ENCODE measurements at places on chromosomes 12 and 14.

- DNase-seq: no peak
Observed at GRCh38 chr12:94222351-94223084, 74.1 kb downstream of the PLXNC1 start.

DNA sequence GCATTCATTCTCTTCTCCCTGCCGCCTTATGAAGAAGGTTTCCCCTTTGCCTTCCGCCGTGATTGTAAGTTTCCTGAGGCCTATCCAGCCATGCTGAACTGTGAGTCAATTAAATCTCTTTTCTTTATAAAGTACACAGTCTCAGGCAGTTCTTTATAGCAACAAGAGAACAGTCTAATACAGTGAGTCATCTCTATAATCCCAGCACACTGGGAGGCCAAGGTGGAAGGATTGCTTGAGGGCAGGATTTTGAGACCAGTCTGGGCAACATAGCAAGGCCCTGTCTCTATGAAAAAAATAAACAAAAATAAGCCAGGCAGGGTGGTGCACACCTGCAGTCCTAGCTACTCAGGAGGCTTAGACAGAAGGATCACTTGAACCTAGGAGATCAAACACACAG lies 259.9 kb downstream of the CEP128 start:
- DNase-seq: no peak

GRCh38 chr14:51527073-51527472 lies 124.6 kb upstream of the FRMD6 start:
- no peak for DNase-seq

- DNase-seq: no peak
Observed at GRCh38 chr12:80576641-80577418, 130.6 kb upstream of the MYF6 start.

DNA sequence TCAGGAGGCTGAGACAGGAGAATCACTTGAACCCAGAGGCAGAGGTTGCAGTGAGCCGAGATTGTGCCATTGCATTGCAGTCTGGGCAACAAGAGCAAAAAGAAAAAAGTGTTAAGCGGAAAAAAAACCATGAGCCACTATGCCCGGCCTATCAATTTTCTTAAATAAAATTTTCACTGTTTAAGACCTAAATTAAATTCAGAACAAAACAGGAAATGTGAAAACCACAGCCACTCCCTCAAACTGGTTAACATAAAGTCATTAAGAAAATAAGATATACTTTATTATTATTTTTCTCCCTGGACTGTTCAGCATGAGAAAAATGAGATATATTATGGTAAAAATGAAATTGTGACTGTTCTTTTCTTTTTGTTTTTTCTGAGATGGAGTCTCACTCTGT lies 44.6 kb upstream of the GCH1 start:
- no peak for DNase-seq

- DNase-seq: no peak
Observed at GRCh38 chr12:96258104-96258961, 64.2 kb downstream of the ELK3 start.

GRCh38 chr14:42187846-42188245 lies 581.2 kb downstream of the LRFN5 start:
- no peak for DNase-seq

- DNase-seq: peak; percentile 39
Observed at GRCh38 chr14:20680843-20681347, 3.5 kb upstream of the RNASE4 start.

- no peak for DNase-seq
Observed at GRCh38 chr14:104595116-104595675, 9.4 kb downstream of the TMEM179 start.

GRCh38 chr14:79265366-79265946 lies 945.8 kb downstream of the DIO2 start:
- no peak for DNase-seq

- DNase-seq: peak; percentile 5
Observed at GRCh38 chr14:65412856-65413738, 567 bp downstream of the FUT8 start.

GRCh38 chr12:48031135-48031960 lies 27.1 kb upstream of the COL2A1 start:
- DNase-seq: no peak

DNA sequence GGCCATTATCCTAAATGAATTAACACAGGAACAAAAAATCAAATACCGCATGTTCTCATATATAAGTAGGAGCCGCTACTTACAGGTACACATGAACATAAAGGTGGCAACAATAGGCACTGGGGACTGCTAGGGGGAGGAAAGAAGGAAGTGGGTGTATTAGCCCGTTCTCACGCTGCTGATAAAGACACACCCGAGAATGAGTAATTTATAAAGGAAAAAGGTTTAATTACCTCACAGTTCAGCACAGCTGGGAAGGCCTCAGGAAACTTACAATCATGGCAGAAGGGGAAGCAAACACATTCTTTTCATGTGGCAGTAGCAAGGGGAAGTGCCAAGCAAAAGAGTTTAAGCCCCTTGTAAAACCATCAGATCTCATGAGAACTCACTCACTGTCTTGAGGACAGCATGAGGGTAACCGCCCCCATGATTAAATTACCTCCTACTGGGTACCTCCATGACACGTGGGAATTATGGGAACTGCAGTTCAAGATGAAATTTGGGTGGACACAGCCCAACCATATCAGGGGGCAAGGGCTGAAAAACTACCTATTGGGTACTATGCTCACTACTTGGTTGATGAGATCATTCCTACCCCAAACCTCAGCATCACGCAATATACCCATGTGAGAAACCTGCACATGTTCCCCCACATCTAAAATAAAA lies 16.4 kb upstream of the MIA2 start:
- no peak for DNase-seq

GRCh38 chr12:197347-197746 lies 16.6 kb downstream of the SLC6A12 start:
- DNase-seq: no peak

GRCh38 chr12:32471591-32472001 lies 72.2 kb downstream of the FGD4 start:
- no peak for DNase-seq

DNA sequence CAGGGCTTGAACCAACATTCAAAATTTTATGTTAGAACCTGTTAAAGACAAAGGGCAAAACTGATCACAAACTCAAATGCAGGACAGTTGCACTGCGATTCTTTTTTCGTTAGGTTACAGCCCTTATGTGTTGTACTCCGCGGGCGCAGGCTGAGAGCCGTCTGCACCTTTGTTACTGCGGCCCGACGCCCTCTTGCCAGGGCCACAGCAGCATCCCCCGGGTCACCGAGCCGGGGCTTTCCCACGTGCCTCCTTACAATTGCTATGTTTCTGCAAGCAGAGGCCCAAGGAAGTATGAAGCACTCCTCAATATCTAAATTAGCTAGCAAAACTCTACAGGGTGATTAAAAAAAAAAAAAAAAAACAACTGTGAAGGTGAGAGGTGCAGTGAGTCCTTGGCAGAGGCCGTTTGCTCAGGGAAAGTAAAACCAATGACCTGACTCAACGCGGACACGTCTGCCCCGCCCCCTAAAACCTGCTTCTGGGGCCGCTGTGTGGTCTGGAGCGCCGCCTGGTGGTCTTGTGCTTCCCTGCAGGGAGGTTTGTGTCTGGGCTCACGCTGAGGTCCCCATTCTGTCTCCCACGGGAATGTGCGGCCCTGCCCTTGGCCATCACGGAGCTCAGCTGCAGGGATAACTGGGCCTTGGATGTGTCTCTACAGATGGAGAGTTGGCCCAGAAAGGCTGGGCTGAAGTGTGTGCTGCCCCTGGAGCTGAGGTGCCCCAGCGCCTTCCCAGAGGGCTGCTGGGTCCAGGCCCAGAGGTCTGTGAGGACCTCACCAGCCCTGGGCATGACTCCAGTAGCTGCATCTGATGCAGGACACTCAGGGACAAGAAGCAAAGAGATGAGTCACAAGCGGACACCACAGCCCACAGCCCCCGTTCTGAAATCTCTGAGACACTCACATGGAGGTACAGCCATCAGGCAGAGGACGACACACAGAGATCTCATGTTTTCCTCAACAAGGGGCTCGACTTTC lies 418.5 kb downstream of the TMEM121 start:
- peak; percentile 75 for DNase-seq

DNA sequence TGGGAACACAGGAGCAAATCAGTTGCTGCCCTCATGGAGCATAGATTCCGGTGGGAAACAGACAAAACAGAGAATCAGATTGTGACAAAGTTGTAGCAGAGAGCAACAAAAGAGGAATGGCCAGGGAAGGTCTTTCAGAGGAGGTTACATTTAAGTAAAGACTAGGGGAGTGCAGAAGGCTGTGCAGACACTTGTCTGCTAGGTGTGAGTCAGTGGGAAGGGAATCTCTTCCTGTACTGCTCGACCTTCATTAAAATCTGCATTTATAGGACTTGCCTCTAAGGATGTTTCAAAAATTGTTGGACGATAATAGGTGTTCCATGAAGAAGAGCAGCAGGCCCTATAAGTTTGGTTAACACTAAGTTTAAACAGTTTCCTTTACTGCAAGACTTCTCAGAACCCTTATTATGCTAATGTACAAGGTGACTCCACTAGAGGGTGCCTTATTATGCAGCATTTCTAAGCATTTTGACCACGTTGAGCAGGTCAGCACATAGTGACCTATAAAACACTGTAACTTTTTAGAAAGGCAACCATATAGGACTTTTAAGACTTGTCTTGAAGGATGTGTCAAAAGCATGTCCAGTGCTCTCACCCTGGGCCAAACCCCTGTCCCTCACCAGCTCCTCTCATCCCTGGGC lies 91.8 kb upstream of the RIC8B start:
- DNase-seq: no peak

- DNase-seq: no peak
Observed at GRCh38 chr12:238116-238515, 24.2 kb upstream of the SLC6A12 start.

- DNase-seq: no peak
Observed at GRCh38 chr12:118503476-118503875, 127.1 kb downstream of the SUDS3 start.

DNA sequence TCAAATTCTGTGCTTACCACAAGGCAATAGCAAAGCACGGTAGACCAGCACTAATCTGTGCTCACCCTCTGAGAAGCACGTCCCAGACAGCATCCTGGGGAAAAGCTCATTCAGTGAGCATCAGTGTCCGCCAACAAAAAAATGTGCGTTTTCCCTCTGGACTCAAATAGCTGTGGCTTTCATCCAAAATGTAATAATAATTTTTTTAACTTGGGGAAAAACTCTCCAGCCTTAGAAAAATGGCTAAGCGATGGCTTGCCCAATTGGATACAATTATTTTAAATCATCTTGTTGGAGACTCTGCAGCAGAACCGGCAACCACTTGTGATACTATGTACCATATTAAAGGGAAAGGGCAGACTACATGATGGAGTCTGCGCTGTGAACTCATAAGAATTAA lies 1.1 kb upstream of the KRT77 start:
- DNase-seq: no peak

DNA sequence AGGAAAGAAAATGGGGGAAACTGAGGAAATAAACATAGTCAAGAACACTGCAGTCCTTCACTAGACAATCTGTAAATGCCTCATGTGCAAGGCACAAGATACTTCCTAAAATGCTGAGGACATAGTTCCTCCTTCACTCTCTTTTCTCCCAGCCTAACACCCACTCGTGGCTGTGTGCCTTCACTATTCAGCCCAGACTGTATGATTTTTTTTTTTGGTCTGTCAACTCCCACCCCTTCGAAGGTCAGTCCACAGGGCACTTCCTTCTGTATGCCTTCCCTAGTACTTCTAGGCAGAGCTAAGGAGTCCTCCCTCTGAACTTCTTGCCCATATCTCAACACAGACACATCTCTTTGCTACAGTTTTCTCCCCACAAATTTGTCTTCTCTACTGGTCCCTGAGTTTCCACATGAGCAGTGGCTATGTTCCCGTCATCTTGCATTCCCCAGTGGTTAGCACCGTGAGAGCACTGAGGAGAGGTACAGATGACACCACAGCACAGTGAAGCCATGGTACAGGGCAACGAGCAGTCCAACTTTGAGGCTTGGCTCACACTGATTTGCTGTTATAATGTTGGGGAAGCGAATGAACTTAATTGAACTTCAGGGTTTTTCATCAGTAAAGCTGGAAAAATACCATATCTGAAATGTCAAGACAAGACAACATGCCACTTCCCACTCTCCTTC lies 24.1 kb upstream of the SYCP3 start:
- DNase-seq: no peak

- DNase-seq: no peak
Observed at GRCh38 chr12:48263617-48264016, 60.5 kb upstream of the OR10AD1 start.
